Osteocyte (in vitro differentiated cells): ENCODE measurements at places on chromosomes 5 and 9.
A peak's percentile ranks its signal among the peaks of the same experiment; 100 is the strongest.

DNA sequence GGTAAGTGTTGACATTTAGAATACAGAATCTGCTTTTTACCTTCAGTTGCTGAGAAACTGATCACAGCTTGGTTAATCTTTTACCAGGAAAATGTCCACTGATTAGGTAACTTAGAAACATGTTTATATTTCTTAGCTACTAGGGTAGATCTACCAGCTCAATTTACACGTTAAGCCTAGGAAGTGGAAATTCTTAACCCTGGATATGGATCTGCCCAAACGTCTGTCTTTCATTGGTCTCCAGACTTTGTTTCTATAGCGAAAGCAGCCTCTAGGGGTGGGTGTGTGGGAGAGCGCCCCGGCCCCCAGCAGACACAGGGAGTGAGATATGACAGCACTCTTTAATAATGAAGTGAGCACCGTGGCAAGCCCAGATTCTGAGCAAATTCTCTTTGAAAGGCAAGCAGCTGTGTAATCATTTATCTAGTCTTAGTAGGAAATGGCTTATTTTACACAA is 141.6 kb upstream of the ZNF608 start:
- H3K36me3 ChIP-seq: no peaks in the 10 kb centered on the region
- peak overlapping the region; percentile 29 for H3K4me3 ChIP-seq
- peak overlapping the region; percentile 80 for H3K27ac ChIP-seq
- H3K4me1 ChIP-seq: peaks cover 33% of the 10 kb centered on the region

DNA sequence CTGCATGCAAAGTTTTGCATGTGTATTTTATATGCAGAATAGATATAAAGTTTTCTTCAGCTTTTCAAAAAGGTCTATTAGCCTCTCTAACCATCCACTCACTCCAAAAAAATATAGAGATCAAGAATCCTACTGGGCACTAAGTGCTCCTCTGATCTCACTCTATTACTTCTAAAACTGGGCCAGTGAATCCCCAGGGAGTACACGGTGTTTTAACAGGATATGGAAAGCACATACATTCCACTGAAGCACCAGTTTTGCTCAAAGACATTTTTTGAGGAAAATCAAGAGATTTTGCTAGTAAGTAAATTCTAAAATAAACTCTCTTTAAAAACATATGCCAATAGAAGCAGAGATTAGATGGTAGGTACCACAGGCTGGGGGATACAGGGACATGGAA is 95.2 kb downstream of the DEPDC1B start:
- H3K4me3 ChIP-seq: no peak overlapping the region
- DNase-seq: no peak
- H3K4me1 ChIP-seq: peaks cover 13% of the 10 kb centered on the region
- H3K27me3 ChIP-seq: no peaks in the 10 kb centered on the region
- no peak overlapping the region for H3K27ac ChIP-seq
- H3K36me3 ChIP-seq: no peaks in the 10 kb centered on the region

DNA sequence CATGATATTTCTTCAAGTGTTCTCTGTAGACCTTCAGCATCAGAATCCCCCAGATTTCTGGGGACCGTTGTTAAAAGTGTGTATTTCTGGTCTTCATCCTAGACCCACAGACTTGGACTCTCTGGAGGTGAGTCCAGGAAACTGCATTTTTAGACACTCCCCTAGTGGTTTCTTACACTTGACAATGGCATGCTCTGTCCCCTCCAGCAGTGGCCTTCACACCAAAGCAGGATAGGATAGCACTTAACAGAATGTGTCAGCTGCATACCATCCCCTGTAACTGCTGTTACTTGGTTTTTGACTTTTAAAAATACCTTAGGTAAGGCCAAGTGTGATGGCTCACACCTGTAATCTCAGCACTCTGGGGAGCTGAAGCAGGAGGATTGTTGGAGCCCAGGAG is 20.8 kb downstream of the CDO1 start:
- H3K36me3 ChIP-seq: no peaks in the 10 kb centered on the region
- no peak for DNase-seq
- H3K27me3 ChIP-seq: peaks cover 20% of the 10 kb centered on the region
- no peak overlapping the region for H3K4me3 ChIP-seq
- H3K4me1 ChIP-seq: no peaks in the 10 kb centered on the region
- no peak overlapping the region for H3K27ac ChIP-seq

- H3K4me3 ChIP-seq: no peak overlapping the region
- no peaks in the 10 kb centered on the region for H3K4me1 ChIP-seq
- DNase-seq: no peak
Measured at GRCh38 chr5:75167345-75167744, 69.3 kb downstream of the ANKRD31 start.

GRCh38 chr9:110602281-110602680 is 22.7 kb upstream of the SVEP1 start:
- no peaks in the 10 kb centered on the region for H3K27me3 ChIP-seq
- H3K36me3 ChIP-seq: no peaks in the 10 kb centered on the region
- no peak overlapping the region for H3K27ac ChIP-seq

DNA sequence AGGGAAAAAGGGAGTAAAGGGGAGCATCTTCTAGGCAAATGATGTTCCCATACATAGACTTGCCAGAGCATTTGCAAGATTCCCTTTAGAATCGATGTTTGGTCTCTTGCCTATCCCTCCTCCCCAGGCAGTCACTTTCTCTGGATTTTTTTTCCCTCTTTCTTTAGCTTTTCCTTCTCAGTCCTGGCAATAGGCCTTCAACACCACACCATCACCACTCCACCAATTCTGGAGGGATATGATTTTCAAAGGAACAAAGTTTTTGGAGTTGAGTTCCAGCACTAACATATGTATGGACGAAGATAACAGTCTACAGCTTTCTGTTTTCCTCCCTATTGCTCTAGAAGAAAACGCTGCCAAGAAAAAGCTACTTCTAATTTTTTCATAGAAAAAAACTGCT is 377.4 kb downstream of the PDE4D start:
- H3K27ac ChIP-seq: no peak overlapping the region
- peaks cover 6% of the 10 kb centered on the region for H3K4me1 ChIP-seq
- no peaks in the 10 kb centered on the region for H3K36me3 ChIP-seq
- H3K4me3 ChIP-seq: no peak overlapping the region

DNA sequence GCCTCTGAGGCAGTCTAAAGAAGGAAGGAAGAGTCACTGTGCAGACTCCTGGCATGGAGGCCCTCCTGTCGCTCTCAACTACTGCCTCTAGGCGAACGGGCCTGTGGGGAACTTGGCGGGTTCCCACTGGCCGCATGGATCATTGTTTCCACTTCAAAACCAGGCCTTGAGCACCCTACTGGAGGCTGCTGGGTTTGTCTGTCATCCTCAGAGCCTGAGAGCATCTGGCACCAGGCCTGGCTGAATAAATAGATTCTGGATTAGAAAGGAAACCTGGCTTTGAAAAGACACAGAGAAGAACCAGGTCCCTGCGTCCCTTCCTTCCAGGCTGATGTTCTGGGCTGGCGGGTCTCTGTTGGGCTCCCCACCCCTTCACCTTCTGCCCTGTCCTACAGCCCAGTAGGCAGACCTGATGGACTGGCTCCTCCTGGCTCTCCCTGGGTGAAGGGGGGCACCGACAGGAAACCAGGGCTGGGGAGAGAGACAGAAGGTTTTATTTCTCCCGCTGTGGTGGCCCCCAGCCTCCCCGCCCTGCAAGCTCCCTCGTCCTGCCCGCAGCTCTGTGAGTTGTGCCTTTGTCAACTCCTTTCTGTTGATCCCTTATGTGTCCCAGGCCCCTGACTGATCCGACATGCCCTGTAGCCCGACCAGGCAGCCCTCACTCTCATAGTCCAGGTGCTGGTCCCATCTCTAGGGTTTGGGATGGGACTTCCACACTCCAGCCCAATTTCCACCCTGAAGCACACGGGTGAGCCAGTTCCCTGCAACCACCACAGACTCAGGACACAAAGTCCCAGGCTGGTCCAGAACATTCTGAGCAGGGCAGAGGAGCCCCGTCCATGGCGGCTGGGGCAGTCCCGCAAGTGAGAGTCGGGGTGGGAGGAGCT is 50.1 kb downstream of the ADAMTS2 start:
- H3K4me1 ChIP-seq: no peaks in the 10 kb centered on the region
- no peaks in the 10 kb centered on the region for H3K36me3 ChIP-seq
- H3K27ac ChIP-seq: no peak overlapping the region
- H3K4me3 ChIP-seq: no peak overlapping the region

GRCh38 chr5:867300-867870 is 16.6 kb upstream of the ZDHHC11 start:
- no peaks in the 10 kb centered on the region for H3K4me1 ChIP-seq
- no peaks in the 10 kb centered on the region for H3K27me3 ChIP-seq
- H3K4me3 ChIP-seq: no peak overlapping the region
- DNase-seq: no peak

DNA sequence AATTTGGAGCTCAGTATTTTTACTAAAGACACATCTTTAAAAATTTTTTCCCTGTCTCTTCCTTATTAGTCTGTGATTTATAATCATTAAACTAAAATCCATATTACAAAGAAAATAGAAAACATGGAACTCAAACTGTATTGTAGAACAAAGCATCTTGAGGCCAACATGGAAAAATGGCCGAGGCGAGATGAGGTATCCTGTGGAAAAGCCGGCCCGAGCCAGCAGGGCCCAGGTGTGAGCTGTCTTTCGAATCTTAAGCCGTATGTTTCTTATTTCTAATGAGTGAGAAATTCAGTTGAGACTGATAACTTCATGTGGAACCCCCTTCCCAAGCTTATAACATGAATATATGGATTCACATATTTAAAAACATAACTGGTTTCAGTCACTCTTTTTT is 170.4 kb upstream of the OTULINL start:
- peaks cover 48% of the 10 kb centered on the region for H3K4me1 ChIP-seq
- peak overlapping the region; percentile 67 for H3K27ac ChIP-seq
- H3K36me3 ChIP-seq: peaks cover 39% of the 10 kb centered on the region
- H3K27me3 ChIP-seq: no peaks in the 10 kb centered on the region

DNA sequence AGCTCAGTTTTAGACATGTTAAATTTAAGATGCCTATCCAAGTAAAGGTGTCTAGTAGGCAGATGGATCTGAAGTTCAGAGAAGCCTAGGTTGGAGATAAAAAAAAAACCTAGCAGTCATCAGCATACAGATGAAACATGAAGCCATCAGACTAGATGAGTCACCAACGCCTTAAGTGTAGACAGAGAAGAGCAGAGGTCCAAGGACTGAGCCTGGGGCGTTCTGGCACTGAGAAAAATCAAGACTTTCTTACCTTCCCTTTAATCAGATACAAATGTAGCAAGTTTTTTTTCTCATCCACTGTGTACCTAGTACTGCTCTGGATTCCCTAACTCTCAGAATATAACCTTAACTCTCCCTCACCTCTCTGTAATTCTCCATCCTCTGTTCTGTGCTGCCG is 97.3 kb downstream of the SIL1 start:
- no peak overlapping the region for H3K4me3 ChIP-seq
- no peak for DNase-seq
- H3K4me1 ChIP-seq: peaks cover 11% of the 10 kb centered on the region
- H3K27ac ChIP-seq: no peak overlapping the region
- H3K36me3 ChIP-seq: peaks cover 16% of the 10 kb centered on the region

DNA sequence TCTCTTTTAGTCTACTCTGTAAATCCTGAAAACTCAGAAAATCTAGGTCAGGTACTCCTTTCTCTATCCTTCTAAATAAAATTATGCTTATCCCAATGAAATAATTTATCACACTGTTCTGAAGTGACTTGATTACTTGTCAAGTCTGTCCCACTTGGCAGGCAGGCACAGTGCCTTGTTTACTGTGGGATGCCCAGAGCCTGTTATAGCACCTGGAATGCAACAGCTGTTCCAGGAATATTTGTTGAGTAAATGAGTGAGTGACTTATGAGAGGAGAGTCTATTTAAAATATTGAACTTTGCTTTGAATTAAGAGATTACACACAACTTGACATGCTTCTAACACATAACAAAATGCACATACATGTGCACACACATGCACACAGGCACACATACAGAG is 130.0 kb downstream of the MPDZ start:
- H3K27ac ChIP-seq: no peak overlapping the region
- H3K4me1 ChIP-seq: peaks cover 2% of the 10 kb centered on the region
- no peaks in the 10 kb centered on the region for H3K27me3 ChIP-seq
- H3K36me3 ChIP-seq: peaks cover 45% of the 10 kb centered on the region
- H3K4me3 ChIP-seq: no peak overlapping the region

- no peaks in the 10 kb centered on the region for H3K36me3 ChIP-seq
- no peaks in the 10 kb centered on the region for H3K27me3 ChIP-seq
- no peak overlapping the region for H3K27ac ChIP-seq
Measured at GRCh38 chr9:79256691-79257213, 315.0 kb upstream of the TLE4 start.

DNA sequence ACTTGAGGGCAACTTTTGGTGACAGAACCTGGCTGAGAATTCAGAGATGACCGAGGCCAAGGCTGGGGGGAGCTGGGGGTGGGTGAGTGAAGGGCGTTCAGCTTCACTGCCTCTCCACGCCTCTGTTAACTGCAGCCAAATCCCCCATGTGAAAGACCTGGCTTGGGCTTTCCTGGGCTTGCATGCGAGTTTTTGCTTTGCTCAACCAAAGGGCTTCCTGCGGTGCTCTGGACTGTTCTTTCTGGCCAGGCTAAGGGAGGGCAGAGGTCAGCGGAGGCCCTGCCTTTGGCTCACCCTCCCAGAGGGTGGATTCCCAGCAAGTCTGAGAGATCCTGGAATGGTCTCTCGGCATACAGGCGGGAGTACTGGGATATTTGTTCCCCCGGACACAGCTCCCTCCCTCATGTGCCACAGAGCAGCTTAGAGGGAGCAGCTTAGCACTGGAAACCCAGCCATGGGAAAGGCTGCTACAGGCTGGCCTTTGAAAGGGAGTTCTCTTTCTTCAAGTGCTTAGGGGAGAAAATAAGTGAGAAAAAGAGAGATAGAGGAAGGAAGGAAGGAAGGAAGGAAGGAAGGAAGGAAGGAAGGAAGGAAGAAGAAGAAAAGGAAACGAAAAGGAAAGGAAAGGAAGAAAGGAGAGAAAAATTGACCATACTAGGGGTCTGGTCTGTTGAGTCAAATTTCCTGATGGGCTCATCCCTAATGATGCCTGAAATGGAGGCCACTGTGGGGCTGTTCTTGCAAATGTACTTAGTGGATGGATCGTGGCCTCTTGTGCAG is 158.8 kb downstream of the FGF18 start:
- peaks cover 4% of the 10 kb centered on the region for H3K4me1 ChIP-seq
- no peaks in the 10 kb centered on the region for H3K36me3 ChIP-seq
- H3K27ac ChIP-seq: no peak overlapping the region

GRCh38 chr5:18630458-18631045 is 996.3 kb downstream of the TAF11L14 start:
- no peaks in the 10 kb centered on the region for H3K4me1 ChIP-seq
- H3K4me3 ChIP-seq: no peak overlapping the region
- no peaks in the 10 kb centered on the region for H3K36me3 ChIP-seq
- H3K27me3 ChIP-seq: no peaks in the 10 kb centered on the region
- DNase-seq: no peak

- H3K4me3 ChIP-seq: no peak overlapping the region
- peak overlapping the region; percentile 90 for H3K27ac ChIP-seq
- no peaks in the 10 kb centered on the region for H3K27me3 ChIP-seq
Measured at GRCh38 chr9:16196206-16196605, 643.4 kb downstream of the CCDC171 start.
